ENCODE measurements at places on chromosomes 5 and 9. TPM values are rescaled to one million over a fixed set of nuclear protein-coding genes. Genes with fewer than 3 reads are reported as not detected.

DNA sequence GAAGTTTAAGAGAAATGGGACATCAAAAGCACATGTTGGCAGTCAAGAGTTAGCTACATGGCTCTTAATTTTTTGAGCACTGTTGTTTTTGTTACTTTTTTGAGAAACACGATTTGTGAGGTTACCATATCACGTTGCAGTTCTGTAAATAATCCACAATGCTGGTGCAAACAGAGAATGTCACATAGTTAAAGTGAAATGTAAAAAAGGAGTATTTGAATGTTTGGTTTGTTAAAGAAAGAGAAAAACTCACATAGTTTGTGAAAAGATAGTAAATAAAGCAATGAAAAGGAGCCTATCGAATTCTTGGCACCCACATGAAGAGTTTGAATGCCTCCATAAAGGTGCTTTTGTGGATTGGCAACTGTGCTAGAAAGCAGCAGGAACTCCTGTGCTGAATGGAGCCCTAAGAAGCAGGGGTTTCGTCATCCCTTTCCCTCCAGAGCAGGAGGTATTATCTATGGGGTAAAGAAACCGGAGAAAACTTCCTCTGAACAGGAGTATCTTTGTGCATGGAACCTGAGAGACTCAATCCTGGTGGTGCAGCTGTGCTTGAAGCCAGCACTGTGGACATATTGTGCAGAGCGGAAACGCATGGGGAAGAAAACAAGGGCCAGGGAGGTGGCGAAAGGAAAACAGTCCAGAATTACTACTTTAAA is 148.5 kb upstream of the OTULINL start:
- peaks cover 42% of the 10 kb centered on the region for H3K4me1 ChIP-seq
- DNase-seq = no peak
- no peak overlapping the region for H3K4me3 ChIP-seq
- no peaks in the 10 kb centered on the region for H3K27me3 ChIP-seq

GRCh38 chr5:159181152-159181551 is 28.2 kb downstream of the RNF145 start:
- H3K4me1 ChIP-seq = peaks cover 29% of the 10 kb centered on the region
- H3K27ac ChIP-seq = no peak overlapping the region
- no peak overlapping the region for H3K4me3 ChIP-seq
- H3K27me3 ChIP-seq = no peaks in the 10 kb centered on the region
- no peak for DNase-seq

DNA sequence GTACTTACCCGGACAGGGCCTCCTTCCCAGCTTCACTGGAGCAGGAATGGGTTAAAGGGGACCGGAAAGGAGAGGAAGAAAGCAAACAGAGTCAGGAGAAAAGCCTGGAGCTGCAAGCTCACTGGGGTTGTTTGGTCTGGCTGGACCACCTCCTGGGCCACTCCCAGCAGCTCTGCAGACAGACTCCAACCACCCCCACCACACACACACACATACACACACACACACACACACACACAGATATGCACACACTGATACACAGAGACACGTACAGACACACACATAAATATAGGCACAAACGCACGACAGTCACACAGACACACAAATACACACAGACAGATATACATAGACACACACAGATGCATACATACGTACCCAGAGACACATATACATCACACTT is 34.9 kb upstream of the SYNPO start:
- no peaks in the 10 kb centered on the region for H3K36me3 ChIP-seq
- no peak overlapping the region for H3K27ac ChIP-seq
- H3K4me3 ChIP-seq = peak overlapping the region; percentile 15
- DNase-seq = no peak

- peak overlapping the region; percentile 88 for H3K4me3 ChIP-seq
- no peak for DNase-seq
- peak overlapping the region; percentile 69 for H3K27ac ChIP-seq
- H3K4me1 ChIP-seq = peaks cover 28% of the 10 kb centered on the region
- H3K27me3 ChIP-seq = peaks cover 78% of the 10 kb centered on the region
- H3K36me3 ChIP-seq = peaks cover 16% of the 10 kb centered on the region
Observed at GRCh38 chr5:3596261-3596825, 711 bp downstream of the IRX1 start.

DNA sequence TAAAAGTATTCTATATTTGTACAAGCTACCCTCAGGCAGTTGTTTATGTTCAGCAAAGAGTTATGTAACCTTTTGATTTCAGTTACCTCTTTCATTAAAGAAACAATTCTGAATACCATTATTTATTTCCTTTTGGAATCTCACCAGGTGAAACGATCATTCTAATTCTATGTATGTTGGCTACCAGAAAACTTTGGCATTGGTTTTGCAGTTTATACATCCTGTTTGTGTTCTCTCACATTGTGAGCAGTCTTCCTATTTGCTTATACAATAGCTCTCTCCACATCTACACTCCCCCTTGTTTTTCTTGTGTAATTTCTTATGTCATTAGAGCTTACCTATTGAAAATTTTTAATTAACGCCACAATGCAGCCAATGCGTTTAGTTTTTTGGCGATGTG is 276.0 kb upstream of the MPDZ start:
- no peak overlapping the region for H3K4me3 ChIP-seq
- peaks cover 11% of the 10 kb centered on the region for H3K4me1 ChIP-seq
- DNase-seq = no peak
- H3K27me3 ChIP-seq = no peaks in the 10 kb centered on the region
- no peak overlapping the region for H3K27ac ChIP-seq
- no peaks in the 10 kb centered on the region for H3K36me3 ChIP-seq

The NEUROG1 gene
- 3.7 TPM for total RNA-seq

Measured in type B pancreatic cell (in vitro differentiated cells).